ENCODE measurements at places on chromosomes 3 and 15.

DNA sequence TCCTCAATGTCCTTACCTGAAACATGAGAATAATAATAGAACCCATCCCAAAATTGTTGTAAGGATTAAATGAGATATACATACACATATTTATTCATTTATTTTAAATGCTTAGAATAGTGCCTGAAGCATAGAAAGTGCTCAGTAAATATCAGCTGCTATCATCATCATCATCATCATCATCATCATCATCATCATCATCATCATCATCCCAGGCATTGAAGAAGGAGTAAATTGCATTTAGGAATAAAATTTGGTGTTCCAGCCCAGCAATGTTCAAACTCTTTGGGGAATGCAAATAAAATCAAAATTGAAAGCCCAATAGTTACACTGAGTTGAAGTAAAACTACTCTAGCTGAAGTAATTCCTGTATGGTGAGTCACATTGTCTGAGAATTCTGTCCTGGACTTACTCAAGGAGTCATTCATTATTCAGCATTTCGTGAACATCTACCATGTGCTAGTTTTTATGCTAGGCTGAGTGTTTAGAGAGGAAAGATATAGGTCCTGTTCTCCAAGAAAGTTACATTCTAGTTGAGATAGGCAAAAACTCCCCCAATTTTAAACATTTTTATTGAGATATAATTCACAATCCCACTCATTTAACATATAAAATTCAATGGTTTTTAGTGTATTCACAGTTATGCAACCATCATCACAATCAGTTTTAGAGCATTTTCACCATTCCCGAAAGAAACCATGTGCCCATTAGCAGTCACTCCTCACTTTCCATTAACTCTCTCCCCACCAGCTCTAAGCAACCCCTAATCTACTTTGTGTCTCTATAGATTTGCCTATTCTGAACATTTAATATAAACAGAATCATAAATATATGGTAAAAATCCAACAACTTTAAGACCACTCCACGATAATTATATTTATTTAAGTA lies 107.2 kb downstream of the FRMD5 start:
- DNase-seq: no peak

- no peak for DNase-seq
Measured at GRCh38 chr3:171982828-171983227, 56.5 kb upstream of the FNDC3B start.

GRCh38 chr15:56804279-56804678 lies 71.0 kb upstream of the ZNF280D start:
- DNase-seq: no peak

DNA sequence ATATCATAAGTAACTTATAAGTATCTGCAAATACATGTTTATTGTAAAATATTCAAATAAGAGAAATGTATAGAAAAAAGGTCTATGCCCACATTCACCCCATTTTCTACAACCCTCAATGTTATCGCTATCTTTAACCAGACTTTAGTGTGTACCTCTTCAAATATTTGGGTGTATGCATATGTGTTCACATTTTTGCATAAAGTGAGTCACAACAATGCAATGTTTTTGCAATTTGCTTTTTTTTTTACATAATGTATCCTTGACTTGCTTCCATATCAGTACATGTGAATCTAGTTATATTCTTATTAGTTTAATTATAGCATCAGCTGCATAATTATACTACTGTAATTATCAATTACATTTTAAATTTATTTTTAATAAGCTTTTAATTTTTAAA lies 117.3 kb upstream of the LYSMD4 start:
- DNase-seq: no peak

GRCh38 chr3:37458162-37459120 lies 284.1 kb upstream of the LRRFIP2 start:
- DNase-seq: no peak

- DNase-seq: no peak
Measured at GRCh38 chr3:122488262-122488973, 26.3 kb downstream of the KPNA1 start.

DNA sequence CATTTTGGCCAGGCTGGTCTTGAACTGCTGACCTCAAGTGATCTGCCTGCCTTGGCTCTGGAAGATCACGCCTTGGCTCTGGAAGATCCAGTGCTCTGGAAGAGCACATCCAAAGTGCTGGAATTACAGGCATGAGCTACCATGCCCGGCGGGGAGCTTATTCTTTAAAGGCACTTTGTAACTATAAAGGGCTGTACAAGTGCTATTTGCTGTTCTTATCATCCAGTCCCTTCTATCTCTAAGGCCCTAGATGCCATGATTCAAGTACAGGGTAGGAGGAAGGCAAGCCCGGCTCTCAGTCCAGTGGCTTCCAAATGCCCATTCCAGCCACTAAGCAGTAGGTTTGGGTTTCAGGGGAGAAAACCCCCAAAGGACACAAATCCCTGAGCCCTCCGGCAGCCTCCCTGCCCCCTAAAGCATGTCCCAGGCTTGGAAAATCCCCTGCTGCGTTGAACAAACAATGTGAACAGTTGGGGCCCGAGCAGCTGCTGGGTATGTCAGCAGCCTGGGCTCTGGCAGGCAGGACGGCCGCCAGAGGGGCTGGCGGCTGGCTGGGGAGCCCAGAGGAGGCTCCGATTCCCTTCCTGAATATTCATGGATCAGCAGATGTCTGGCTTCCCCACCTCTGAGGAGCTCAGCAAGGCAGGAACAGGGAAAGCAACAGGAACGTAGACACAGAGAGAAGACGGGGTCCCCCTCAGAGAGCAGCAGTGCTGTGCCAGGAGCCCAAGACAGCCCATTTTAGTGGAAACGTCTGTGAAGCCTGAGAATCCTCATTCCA lies 7.7 kb downstream of the IGDCC4 start:
- no peak for DNase-seq

DNA sequence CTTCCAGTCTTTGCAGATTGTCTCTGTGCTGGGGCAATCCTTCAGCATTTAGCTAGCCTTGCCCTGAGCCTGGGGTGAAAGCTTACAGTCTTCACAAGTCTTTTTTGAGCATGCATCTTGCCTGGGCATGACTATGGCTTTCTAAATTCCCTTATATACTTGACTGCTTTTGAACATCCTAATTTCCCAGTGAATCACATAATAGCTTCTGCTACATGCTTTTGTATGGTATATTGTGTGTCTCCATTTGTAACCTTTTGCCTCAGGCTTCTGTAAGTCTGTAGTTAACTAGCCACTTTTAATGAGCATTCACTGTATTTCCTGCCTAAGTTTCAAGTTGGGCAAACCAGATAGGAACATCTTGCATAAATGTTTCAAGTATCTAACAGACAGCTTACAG lies 76.8 kb downstream of the CHCHD4 start:
- no peak for DNase-seq

DNA sequence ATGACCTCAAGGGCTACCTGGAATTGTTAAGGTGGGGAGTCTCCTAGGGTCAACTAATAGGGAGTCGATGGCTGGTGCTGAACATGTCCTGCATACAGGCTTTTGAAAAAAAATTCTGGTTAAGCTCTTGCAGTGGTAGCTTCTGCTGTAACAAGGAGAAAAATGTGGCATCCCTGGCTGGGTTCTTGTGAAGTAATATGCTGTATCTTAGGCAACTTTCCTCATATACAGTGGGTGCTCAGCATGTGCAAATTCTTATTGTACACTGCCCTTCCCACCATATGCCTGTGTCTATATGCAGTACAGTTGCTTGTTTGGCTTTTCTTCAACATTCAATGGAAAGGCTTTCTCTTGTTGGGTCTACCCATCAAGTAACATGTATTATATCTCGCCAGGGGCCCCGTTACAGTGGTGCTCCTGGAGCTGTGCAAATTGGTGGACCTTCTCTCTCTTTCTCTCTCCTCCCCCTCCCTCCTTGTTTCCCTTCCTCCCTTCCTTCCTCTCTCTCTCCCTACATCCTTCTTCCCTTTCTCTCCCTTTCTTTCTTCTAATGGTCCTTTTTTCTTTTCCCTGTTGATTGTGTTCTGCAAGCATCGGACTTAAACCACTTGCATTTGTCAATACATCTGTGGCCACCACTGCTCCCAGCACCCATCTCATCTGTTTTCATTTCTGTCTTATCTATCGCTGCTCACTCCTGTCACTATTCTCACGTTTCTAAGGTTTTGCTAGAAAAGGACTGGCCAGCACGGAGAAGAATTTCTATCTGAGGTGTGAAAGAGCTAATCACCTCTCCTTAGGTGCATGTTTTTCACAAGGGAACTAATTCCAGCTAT lies 35.2 kb downstream of the TGFBR2 start:
- DNase-seq: no peak

DNA sequence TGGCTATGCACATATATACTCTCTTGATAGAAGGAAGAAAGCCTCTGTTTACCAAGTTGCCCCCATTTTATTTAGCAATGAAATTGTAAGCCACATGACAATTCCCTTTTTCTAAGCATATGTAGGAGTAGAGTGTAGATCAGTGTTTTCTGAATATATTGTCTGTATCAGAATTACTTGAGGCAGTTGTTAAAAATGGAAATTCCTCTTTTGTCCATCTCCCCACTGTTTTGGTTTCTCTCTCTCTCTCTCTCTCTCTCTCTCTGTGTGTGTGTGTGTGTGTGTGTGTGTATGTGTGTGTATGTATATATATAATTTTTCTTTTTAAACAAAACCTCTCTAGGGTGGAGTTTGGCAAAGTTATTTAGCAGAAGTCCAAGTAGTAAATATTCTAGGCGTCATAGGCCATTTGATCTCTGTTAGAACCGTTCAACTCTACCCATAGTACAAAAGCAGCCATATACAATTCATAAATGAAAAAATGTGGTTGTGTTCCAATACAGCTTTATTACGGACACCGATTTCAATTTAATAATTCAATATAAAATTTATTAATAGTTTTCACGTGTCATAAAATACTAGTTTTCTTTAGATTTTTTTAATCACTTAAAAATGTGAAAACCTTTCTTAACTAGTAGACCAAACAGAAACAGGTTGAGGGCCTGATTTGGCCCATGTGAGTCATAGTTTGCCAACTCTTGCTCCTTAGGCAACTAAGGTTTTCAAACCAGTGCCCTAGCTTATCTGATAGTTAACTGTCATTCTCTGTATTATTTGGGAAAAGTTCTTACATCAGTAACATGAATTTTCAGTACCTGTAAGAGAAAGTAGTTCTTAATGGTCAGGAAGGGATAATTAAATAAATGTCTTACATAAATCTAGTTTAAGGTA lies 39.8 kb downstream of the UBE2E1 start:
- no peak for DNase-seq

DNA sequence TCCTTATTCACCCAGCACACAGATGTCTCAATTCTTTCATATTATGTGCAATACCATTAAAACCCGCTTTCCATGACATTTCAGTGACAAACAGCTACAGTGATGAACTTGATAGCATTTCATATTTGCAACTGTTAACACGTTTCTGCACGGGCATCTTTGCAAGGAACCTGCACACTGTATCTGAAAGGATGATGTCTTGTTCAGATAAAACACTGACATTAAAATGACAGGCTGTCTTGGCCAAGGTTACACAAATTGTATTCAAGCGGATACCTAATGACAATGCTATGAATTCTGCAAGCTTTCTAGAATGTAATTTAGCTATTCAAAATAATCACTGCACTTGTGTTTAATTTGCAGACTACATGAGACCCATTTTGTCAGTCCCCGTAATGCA lies 529.2 kb downstream of the FOXP1 start:
- no peak for DNase-seq

- DNase-seq: no peak
Measured at GRCh38 chr3:192685801-192686200, 41.5 kb downstream of the FGF12 start.

DNA sequence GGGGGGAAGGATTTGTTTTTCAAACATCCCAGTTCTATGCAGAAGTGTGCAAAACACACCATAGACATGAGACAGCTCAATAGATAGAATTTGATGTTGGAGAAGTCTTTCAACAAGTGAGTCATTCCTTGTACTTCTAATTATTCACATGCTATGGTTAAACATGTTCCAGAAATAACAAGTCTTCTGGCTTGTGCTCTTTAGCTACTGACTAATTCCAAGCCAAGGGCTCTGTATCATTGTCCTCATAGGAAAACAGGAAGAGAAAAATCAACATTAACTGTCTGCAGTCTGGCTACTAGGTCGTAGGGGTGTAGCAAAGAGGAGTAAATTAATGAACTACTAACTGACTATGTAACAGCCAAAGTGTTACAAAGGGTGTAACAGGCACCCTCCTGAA lies 25.8 kb downstream of the LDHAL6B start:
- DNase-seq: no peak

DNA sequence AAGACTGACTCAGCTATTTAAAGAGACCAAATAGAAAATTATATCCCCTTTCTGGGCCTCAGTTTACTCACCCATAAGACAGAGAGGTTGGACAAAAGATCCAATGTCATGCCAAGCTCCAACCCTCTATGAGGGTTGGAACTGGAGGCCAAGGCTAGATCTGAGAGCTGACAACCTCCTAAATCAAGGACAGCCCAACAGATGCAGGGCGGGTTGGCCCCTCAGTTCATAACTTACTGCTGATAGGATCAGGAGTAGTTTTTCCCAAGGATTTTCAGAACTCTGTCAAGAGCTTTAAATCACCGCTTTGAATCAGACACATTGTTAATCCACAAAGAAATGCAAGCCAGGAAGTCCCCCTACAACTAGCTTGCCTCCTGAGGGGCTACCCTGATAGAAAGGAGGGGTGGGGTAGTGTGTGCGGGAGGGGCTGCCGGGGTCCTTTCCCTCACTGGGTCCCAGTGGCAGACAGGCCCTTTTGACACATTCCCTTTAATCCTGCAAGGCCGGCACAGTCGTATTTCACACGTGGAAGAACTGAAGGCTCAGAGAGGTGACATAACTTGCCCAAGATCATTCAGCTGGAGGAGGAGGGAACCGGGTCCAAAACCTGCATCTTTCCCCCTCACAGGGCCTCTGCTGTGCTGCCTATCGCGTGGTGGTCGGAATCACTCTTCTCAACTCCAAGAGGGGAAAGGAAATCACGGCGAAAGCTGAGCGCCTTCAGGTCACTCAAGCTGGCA lies 21.4 kb downstream of the BMF start:
- DNase-seq: no peak

GRCh38 chr15:98719137-98719740 lies 70.9 kb downstream of the IGF1R start:
- no peak for DNase-seq

DNA sequence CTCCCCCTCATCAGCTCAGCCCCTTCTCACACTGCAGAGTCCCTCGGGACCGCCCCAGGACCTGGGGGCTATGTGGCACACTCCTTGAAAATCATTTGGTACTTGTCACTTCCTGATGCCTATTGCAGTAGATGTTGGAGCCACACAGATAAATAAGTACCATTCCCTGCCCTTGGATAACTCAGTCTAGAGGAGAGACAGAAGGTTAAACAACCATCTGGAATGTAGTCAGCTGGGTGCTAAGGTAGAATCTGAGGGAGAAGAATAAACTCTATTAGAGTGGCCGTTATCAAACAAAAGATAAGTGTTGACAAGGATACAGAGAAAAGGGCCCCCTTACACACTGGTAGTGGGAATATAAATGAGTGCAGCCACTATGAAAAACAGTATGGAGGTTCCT lies 112.3 kb upstream of the NR2E3 start:
- no peak for DNase-seq

DNA sequence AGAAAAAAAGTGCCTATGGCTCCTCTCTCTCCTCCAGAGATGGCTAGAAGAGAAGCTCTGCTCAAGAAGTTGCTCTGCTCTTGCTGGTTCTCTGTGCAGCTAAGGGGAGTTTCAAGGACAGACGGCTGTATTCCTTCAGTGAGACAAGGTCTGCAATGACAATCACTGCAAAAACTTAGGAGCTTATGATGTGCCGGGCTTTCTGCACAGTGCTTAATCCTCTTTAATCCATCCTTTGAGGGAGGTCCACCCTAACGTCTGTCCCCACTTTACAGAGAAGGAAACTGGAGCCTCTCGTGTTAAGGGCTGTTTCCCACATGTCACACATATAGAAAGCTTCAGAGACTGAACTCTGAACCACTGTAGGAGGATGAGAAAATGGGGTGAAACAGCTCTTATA lies 260.6 kb downstream of the MEX3B start:
- no peak for DNase-seq

GRCh38 chr3:81279481-81280379 lies 481.7 kb downstream of the GBE1 start:
- DNase-seq: no peak

Data from small intestine (tissue), 16 donors.